ENCODE measurements at places on chromosomes 6 and 20. TPM values are rescaled to one million over a fixed set of nuclear protein-coding genes. Genes with fewer than 3 reads are reported as not detected.

The ANKRD60 gene
- total RNA-seq: not detected

The PRSS35 gene
- 0.34 TPM for total RNA-seq

DNA sequence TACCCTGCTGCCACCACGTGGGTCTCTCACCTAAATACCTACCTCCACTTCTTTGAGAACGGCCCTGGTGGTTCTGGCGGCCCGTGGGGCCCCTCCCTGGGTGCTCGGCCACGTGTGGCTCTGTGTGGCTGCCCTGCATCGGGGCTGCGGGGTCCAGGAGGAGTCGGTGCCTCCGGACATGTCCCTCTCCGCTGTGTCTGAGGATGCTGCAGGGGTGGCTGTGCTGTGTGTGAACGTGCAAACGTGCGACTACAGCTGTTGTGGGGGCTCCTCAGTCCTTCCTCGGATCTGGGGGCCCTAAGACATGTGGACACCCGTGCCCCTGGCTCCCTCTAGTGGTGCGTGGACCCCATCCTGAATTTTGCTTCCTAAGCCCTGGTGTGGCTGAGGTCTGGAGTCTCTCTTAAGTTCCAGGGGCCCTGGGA, 691.8 kb downstream of the QKI start:
- no peak for DNase-seq
- H3K27me3 ChIP-seq: no peaks in the 10 kb centered on the region
- no peak overlapping the region for H3K27ac ChIP-seq
- no peaks in the 10 kb centered on the region for H3K4me1 ChIP-seq
- no peaks in the 10 kb centered on the region for H3K36me3 ChIP-seq
- H3K4me3 ChIP-seq: no peak overlapping the region

- no peak overlapping the region for H3K27ac ChIP-seq
- H3K4me1 ChIP-seq: no peaks in the 10 kb centered on the region
- no peak overlapping the region for H3K4me3 ChIP-seq
- DNase-seq: no peak
- H3K36me3 ChIP-seq: no peaks in the 10 kb centered on the region
- H3K27me3 ChIP-seq: no peaks in the 10 kb centered on the region
Measured at GRCh38 chr6:3822747-3823445, 26.3 kb upstream of the FAM50B start.

DNA sequence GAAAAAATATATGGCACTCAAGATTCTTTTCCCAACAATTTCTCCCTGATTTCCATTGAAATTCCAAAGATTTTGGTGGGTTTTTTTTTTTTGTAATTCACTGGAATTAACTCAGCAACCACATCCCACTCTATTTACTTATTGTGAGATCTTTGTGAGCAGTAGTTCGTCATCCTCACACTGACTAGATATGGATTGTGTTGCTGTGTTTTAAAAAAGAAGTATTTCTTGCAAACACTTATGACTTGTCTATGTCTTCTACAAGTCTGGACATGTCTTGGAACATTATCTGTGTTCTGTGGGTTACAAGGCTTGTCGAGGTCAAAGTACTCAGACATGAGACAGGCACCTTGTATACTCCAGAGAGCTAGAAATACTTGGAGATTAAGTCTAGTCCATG, 7.3 kb upstream of the TENT5A start:
- H3K4me3 ChIP-seq: no peak overlapping the region
- H3K27me3 ChIP-seq: no peaks in the 10 kb centered on the region
- no peaks in the 10 kb centered on the region for H3K36me3 ChIP-seq
- H3K27ac ChIP-seq: no peak overlapping the region

DNA sequence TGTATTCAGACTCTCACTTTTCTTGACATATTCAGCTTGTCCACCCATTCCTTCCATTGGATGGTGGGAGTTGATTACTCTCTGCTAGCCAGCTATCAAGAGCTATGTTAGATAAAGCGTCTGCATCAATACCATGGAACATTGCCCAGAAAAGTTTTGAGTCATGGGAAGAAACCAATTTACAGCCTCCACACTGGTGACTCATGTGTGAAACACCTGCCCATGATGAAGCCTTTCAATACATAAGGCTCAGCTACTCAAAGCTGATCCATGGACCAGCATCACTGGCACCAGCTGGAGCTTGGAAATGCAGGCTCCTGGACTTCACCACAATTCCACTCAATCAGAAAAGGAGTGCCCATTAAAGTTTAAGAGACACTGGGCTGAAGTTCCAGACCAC, 16.1 kb downstream of the PLA2G7 start:
- H3K4me1 ChIP-seq: no peaks in the 10 kb centered on the region
- H3K27ac ChIP-seq: no peak overlapping the region
- H3K36me3 ChIP-seq: no peaks in the 10 kb centered on the region
- no peaks in the 10 kb centered on the region for H3K27me3 ChIP-seq

GRCh38 chr6:25086500-25087091, 150.8 kb upstream of the RIPOR2 start:
- H3K27me3 ChIP-seq: no peaks in the 10 kb centered on the region
- no peak for DNase-seq
- H3K36me3 ChIP-seq: no peaks in the 10 kb centered on the region

DNA sequence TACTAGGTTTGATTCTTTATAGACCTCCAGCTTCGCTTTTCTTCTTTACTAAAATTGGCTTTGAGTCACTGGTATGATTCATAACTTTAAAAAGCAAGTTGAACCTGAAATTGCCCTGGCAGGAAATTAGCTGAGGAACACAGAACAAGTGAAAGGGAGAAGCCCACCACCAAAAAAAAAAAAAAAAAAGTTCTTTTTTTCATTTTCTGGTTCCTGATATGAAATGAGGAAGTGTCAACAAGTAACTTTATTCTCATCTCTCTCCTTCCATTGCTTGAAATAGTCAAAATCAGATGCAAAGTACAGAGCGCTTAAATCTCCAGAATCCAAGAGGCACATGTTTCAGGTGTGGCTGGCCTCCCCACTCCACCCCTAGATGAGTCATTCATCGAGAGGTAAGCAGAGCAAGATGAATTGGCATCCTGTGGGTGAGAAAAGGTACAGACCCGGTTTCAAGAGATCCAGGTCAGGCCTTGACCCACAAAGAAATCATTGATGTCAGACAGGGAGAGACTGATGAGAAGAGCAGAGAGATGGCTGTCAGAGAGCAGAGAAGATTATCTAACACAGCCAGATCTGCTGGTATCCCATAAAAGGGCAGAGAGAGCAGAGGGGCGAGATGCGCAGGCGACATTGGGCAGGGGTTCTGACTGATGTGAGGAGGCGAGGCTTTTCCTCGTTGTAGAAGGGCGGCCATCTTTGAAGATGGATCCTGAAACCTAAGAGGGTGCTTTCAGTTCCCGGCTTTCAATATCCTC, 54.8 kb upstream of the MBOAT1 start:
- no peak for DNase-seq
- no peaks in the 10 kb centered on the region for H3K27me3 ChIP-seq
- H3K36me3 ChIP-seq: no peaks in the 10 kb centered on the region
- no peaks in the 10 kb centered on the region for H3K4me1 ChIP-seq
- H3K4me3 ChIP-seq: no peak overlapping the region

DNA sequence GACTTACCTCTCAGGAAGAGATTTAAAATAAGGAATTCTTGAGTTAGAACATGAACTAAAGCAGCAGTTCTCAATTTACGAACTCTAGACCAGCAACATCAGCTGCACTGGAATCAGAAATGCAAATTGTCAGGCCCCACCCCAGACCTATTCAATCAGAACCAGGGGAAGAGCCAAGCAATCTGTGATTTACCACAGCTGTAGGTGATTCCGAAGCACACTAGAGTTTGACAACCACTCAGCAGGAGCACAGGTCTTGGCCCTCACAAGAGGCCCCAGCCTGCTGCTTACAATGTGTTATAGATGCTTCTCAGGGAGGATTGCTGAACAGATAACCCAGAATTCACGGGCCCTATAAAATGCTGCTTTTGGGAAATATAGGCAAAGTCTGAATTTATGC, 279.2 kb downstream of the PTPRK start:
- no peaks in the 10 kb centered on the region for H3K36me3 ChIP-seq
- no peaks in the 10 kb centered on the region for H3K4me1 ChIP-seq
- no peaks in the 10 kb centered on the region for H3K27me3 ChIP-seq
- DNase-seq: no peak

- DNase-seq: no peak
- H3K4me1 ChIP-seq: no peaks in the 10 kb centered on the region
- no peak within 1 kb of the TSS for H3K27ac ChIP-seq
- H3K36me3 ChIP-seq: no peaks in the 10 kb centered on the region
- no peak within 1 kb of the TSS for H3K4me3 ChIP-seq
Measured at GRCh38 chr20:63696628-63697356, at the start of gene TNFRSF6B. Gene TNFRSF6B (plus strand): TSS chr20:63696652. CDS start chr20:63696768, 116 bp downstream.

GRCh38 chr6:45052325-45052724, 275.8 kb upstream of the RUNX2 start:
- no peaks in the 10 kb centered on the region for H3K4me1 ChIP-seq
- H3K36me3 ChIP-seq: no peaks in the 10 kb centered on the region
- no peaks in the 10 kb centered on the region for H3K27me3 ChIP-seq
- H3K27ac ChIP-seq: no peak overlapping the region
- no peak for DNase-seq

GRCh38 chr20:58523971-58524315, 8.7 kb upstream of the APCDD1L start:
- H3K27ac ChIP-seq: no peak overlapping the region
- no peak for DNase-seq
- no peaks in the 10 kb centered on the region for H3K36me3 ChIP-seq
- H3K4me1 ChIP-seq: no peaks in the 10 kb centered on the region
- H3K4me3 ChIP-seq: no peak overlapping the region
- H3K27me3 ChIP-seq: no peaks in the 10 kb centered on the region

GRCh38 chr6:1044040-1044836, 267.7 kb upstream of the FOXQ1 start:
- H3K4me1 ChIP-seq: no peaks in the 10 kb centered on the region
- H3K36me3 ChIP-seq: no peaks in the 10 kb centered on the region
- H3K4me3 ChIP-seq: no peak overlapping the region

The TGM2 gene
- total RNA-seq: 136 TPM

DNA sequence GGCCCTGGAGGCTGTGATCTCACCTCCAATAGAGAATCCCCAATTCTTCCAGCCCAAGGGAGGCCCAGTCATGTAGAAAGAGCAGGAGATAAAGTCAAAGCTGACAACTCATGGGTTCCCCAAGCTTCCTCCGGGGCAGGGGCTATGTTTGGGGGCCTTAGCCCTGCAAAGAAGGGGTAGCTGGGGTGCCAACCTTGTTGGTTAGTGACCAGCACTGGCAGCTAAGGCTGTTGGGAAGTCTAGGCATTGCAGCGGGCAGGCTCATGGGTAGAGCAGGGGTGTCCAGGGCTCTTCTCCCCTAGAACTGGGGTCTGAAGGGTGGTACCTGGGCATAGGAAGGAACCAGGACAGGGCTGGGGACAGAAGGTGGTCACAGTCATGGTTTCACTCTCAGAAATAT, 36.4 kb downstream of the TGM2 start:
- no peaks in the 10 kb centered on the region for H3K4me1 ChIP-seq
- no peak overlapping the region for H3K4me3 ChIP-seq
- H3K27me3 ChIP-seq: no peaks in the 10 kb centered on the region
- H3K36me3 ChIP-seq: no peaks in the 10 kb centered on the region

- no peaks in the 10 kb centered on the region for H3K4me1 ChIP-seq
- H3K4me3 ChIP-seq: no peak overlapping the region
- no peaks in the 10 kb centered on the region for H3K27me3 ChIP-seq
- H3K27ac ChIP-seq: peak overlapping the region; percentile 15
- no peaks in the 10 kb centered on the region for H3K36me3 ChIP-seq
- no peak for DNase-seq
Measured at GRCh38 chr20:47610945-47611250, 109.2 kb downstream of the NCOA3 start.

GRCh38 chr6:3654436-3654835, 97.1 kb downstream of the PXDC1 start:
- H3K4me3 ChIP-seq: no peak overlapping the region
- no peak overlapping the region for H3K27ac ChIP-seq
- no peaks in the 10 kb centered on the region for H3K36me3 ChIP-seq
- H3K27me3 ChIP-seq: no peaks in the 10 kb centered on the region
- H3K4me1 ChIP-seq: no peaks in the 10 kb centered on the region

DNA sequence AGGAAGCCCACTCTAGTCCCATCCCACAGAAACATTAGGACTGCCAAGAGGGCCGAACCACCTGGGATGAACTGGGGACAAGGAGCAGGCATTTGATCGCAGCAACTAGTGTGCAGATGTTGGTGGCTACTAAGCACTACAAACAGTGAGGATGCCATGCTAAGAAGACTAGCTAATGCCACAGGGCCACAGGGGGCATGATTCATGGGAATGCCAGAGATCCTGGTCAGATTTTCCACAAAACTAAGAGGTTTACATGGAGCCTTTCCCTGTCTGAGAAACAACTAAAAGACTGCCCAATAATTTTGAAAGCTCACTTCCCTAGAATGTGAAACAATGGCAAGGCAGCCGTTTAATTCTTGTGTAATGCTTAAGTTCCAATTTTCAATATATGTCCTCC, 375.9 kb upstream of the PTCHD4 start:
- no peaks in the 10 kb centered on the region for H3K36me3 ChIP-seq
- no peaks in the 10 kb centered on the region for H3K4me1 ChIP-seq
- H3K27ac ChIP-seq: no peak overlapping the region

The LGSN gene
- not detected for total RNA-seq

- H3K4me3 ChIP-seq: no peak overlapping the region
- no peaks in the 10 kb centered on the region for H3K4me1 ChIP-seq
- DNase-seq: no peak
- H3K27me3 ChIP-seq: no peaks in the 10 kb centered on the region
Measured at GRCh38 chr6:89359561-89359960, 7.0 kb upstream of the UBE2J1 start.

All from uterus (tissue), 4 donors.